Heart left ventricle (tissue), 16 donors: ENCODE measurements at places on chromosomes 2 and 18.
A peak's percentile ranks its signal among the peaks of the same experiment; 100 is the strongest.

GRCh38 chr2:120267348-120267747, 14.7 kb downstream of the RALB start:
- no peak for DNase-seq
- peaks cover 81% of the 10 kb centered on the region for H3K4me1 ChIP-seq
- no peak overlapping the region for H3K27ac ChIP-seq
- H3K4me3 ChIP-seq, result no peak overlapping the region

GRCh38 chr18:79068341-79068936, 755 bp upstream of the ATP9B start:
- no peaks in the 10 kb centered on the region for H3K36me3 ChIP-seq
- H3K4me1 ChIP-seq, result peaks cover 19% of the 10 kb centered on the region
- peak overlapping the region; percentile 94 for H3K4me3 ChIP-seq
- no peaks in the 10 kb centered on the region for H3K27me3 ChIP-seq
- DNase-seq, result no peak
- H3K27ac ChIP-seq, result peak overlapping the region; percentile 98

DNA sequence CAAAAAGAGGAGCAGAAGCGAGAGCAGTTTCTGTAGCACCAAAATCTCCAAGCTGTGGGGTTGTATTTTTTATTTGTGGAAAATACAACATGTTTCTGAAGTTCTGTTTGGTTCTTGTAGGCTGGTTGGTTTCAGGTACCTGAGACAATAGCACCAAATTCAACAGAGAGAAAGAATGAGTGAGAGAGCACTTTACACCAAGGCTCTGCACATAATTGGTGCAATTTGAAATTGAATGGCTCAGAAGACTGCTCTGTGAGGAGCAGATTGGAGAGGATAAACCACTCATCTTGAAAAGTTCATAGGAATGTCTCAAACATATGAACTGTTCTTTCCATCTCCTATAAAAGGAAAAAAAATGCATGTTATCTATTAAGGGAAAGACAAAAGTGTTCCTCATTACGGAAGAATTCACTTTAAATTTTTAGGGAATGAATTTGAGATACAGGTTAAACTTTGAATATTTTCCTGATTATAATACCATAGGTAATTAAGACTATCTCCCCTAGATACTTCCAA, 175.1 kb downstream of the ATAD2B start:
- peaks cover 1% of the 10 kb centered on the region for H3K4me1 ChIP-seq
- H3K27me3 ChIP-seq, result no peaks in the 10 kb centered on the region
- no peak for DNase-seq
- H3K27ac ChIP-seq, result no peak overlapping the region
- H3K4me3 ChIP-seq, result no peak overlapping the region
- peaks cover 44% of the 10 kb centered on the region for H3K36me3 ChIP-seq

DNA sequence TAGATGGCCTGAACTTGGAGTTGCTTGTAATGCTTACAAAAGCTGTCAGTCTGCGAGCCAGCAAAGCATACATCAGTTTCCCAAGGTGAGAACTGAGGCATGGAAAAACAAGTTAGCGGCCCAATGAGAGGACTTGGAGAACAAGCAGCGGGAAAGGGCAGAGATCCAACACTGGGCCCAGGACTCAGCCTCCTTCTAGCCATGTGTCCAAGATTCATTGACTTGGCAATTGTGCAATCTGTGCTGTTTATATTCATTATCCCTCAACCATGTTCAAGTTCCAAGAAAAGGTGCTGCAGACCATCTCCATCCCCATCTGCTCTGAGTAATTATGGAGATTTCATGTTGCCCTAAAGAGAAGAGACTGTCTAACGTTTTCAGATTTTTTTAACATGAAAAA, 187.4 kb downstream of the ALK start:
- no peak overlapping the region for H3K27ac ChIP-seq
- no peaks in the 10 kb centered on the region for H3K4me1 ChIP-seq
- H3K27me3 ChIP-seq, result no peaks in the 10 kb centered on the region

GRCh38 chr2:159150280-159150746, 136.2 kb downstream of the WDSUB1 start:
- peaks cover 67% of the 10 kb centered on the region for H3K4me1 ChIP-seq
- no peak overlapping the region for H3K27ac ChIP-seq
- no peaks in the 10 kb centered on the region for H3K27me3 ChIP-seq
- H3K36me3 ChIP-seq, result peaks cover 8% of the 10 kb centered on the region

DNA sequence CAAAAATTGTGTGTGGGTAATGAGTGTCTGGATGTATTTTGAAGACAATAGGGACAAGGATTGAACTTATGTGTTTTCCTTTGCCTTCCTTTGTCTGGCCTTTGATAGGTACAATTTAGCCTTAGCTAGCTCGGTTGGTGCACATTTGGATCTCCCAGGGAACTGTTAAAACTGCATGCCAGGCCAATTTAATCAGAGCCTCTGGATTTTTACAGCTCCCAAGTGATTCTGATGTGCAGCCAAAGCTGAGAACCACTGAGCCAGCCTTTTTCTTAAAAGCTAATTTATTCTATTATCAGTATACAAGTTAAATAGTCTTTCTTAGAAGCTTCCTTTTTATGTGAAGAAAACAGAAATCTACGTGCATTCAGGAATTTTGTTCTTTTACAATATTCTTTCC, 25.0 kb downstream of the PLEK start:
- no peak overlapping the region for H3K27ac ChIP-seq
- DNase-seq, result no peak
- H3K27me3 ChIP-seq, result no peaks in the 10 kb centered on the region
- H3K36me3 ChIP-seq, result peaks cover 85% of the 10 kb centered on the region

- no peak overlapping the region for H3K4me3 ChIP-seq
- peaks cover 15% of the 10 kb centered on the region for H3K4me1 ChIP-seq
- no peaks in the 10 kb centered on the region for H3K27me3 ChIP-seq
- no peak for DNase-seq
- peak overlapping the region; percentile 69 for H3K27ac ChIP-seq
These were observed 131.6 kb downstream of the BCL2 start for GRCh38 chr18:63187791-63188460.

- DNase-seq, result no peak
- H3K4me1 ChIP-seq, result no peaks in the 10 kb centered on the region
- H3K27me3 ChIP-seq, result no peaks in the 10 kb centered on the region
These were observed 141.0 kb downstream of the INHBB start for GRCh38 chr2:120486946-120487345.

DNA sequence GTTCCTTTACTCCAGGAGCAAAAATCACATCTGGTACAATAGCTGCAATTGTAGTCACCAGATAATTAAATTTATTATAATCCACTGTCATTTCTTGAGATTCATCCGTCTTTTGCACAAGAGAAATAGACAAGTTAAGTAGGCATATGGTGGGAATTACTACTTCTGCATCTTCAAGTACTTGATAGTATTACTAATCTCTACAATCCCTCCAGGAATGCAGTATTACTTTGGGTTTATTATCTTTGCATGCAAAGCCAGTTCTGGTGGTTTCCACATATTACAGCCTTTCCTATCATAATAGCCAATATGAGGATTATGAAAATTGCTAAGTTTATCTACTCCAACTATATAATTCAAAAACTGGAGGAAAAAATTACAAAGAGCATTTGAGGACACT, 254.1 kb downstream of the IKZF2 start:
- no peaks in the 10 kb centered on the region for H3K36me3 ChIP-seq
- DNase-seq, result no peak
- H3K4me1 ChIP-seq, result no peaks in the 10 kb centered on the region
- no peaks in the 10 kb centered on the region for H3K27me3 ChIP-seq

GRCh38 chr18:78557371-78557770, 422.2 kb upstream of the SALL3 start:
- no peaks in the 10 kb centered on the region for H3K27me3 ChIP-seq
- no peak overlapping the region for H3K4me3 ChIP-seq
- no peaks in the 10 kb centered on the region for H3K36me3 ChIP-seq
- no peak overlapping the region for H3K27ac ChIP-seq
- H3K4me1 ChIP-seq, result no peaks in the 10 kb centered on the region

DNA sequence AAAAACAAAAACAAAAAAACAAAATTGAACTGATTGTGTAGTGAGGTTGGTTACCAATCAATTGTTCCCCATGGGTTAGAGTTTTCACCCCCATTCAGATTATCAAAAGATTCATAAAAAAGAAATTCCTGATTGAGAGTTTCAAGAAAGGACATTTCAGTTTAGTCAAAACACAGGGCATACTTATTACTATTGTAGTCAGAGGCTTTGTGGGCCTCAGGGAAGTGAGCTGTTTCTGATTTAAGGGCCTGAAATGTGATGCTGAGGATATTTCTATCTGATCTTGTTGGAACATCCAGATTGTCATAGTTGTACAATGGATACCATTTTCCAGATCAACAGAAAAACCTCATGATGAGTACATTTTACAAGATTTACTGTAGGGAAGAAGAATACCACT, 368.1 kb upstream of the NETO1 start:
- no peaks in the 10 kb centered on the region for H3K4me1 ChIP-seq
- DNase-seq, result no peak
- no peak overlapping the region for H3K27ac ChIP-seq
- H3K27me3 ChIP-seq, result no peaks in the 10 kb centered on the region

DNA sequence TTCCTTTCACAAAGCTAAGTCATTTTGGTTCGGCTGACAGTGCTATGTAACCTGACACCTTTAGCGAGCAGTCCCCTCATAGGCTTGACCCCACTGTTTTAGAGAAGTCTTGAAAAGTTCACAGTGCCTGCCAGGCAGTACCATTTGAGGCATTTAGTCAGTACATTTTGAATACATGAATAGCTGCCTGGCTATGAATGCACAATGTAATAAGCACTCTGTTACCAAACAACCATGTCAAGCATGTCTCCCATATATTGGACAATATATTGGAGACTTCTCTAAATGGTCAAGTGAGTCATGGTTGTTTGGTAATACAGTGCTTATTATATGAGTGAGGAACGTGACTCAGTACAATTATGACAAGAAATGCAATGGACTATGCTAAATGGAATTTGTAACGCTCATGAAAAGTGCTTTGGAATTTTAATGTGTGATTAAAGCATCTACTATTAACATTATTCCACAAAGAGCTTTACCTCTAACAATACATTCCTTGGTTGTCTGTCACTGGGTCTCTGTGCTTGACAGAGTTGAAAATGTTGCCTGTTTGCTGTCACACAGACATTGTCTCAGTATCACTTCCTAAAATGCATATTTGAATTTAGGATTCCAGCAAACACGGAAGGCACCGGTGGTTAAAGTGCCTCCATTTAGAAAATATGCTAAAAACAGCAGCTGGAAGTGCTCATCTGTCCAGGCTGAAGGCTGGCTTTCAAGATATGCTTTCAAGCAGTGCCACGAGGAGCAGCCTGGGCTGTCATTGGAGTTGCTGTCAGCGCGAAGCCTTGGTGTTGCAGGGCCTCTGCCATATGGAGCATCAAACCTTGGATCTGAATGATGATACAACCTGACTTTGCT, 458.6 kb downstream of the FBXO15 start:
- no peaks in the 10 kb centered on the region for H3K4me1 ChIP-seq
- H3K36me3 ChIP-seq, result no peaks in the 10 kb centered on the region
- DNase-seq, result no peak
- no peaks in the 10 kb centered on the region for H3K27me3 ChIP-seq
- no peak overlapping the region for H3K27ac ChIP-seq

- peaks cover 9% of the 10 kb centered on the region for H3K36me3 ChIP-seq
- DNase-seq, result no peak
- H3K27me3 ChIP-seq, result no peaks in the 10 kb centered on the region
- H3K4me3 ChIP-seq, result no peak overlapping the region
- H3K4me1 ChIP-seq, result no peaks in the 10 kb centered on the region
These were observed 25.8 kb downstream of the DNAJC27 start for GRCh38 chr2:24945907-24946306.

DNA sequence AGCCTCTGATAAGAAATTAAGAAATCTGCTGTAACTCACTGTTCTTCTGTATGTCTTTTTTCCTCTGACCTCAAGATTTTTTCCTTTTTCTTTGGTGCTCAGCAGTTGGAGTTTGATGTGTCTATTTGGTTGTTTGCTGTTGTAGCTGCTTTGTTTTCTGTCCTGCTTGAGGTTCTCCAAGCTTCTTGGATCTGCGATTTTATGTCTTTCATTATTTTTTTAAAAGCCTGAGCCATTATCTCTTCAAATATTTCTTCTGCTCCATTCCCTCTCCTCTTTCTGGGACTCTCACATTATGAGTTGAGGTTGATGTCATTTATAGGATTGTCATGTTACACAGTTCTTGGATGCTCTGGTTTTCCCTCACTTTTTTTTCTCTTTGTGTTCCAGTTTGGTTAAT, 47.7 kb downstream of the RAMP1 start:
- H3K4me3 ChIP-seq, result no peak overlapping the region
- no peak for DNase-seq
- peaks cover 14% of the 10 kb centered on the region for H3K4me1 ChIP-seq
- no peaks in the 10 kb centered on the region for H3K27me3 ChIP-seq
- peak overlapping the region; percentile 96 for H3K27ac ChIP-seq

DNA sequence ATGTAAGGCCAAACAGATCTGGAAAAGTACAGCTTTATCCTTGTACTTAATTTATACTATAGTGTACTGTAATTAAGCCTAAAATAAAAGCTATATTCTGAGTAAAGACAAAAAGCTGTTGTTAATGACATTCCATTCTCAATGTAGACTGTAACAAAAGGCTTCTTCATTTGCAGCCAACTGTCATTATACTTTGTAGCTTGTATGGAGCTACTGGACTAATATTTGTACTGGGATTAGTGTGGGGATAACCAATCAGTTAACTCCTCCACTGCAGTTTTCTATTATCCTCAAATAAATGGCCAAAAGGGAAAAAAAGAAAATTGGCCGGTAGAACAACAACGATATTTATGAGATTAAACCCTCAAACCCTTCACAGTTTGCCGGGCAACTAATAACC, 66.5 kb downstream of the STK39 start:
- H3K4me3 ChIP-seq, result no peak overlapping the region
- no peaks in the 10 kb centered on the region for H3K27me3 ChIP-seq
- H3K27ac ChIP-seq, result no peak overlapping the region
- H3K4me1 ChIP-seq, result peaks cover 36% of the 10 kb centered on the region
- H3K36me3 ChIP-seq, result peaks cover 4% of the 10 kb centered on the region

- no peak overlapping the region for H3K4me3 ChIP-seq
- H3K36me3 ChIP-seq, result no peaks in the 10 kb centered on the region
- H3K27me3 ChIP-seq, result no peaks in the 10 kb centered on the region
- no peak overlapping the region for H3K27ac ChIP-seq
These were observed 209.7 kb upstream of the SIX2 start for GRCh38 chr2:45218931-45219339.

- no peak overlapping the region for H3K4me3 ChIP-seq
- no peaks in the 10 kb centered on the region for H3K27me3 ChIP-seq
- no peaks in the 10 kb centered on the region for H3K4me1 ChIP-seq
- no peak for DNase-seq
- H3K27ac ChIP-seq, result no peak overlapping the region
These were observed 232.3 kb upstream of the ITGA4 start for GRCh38 chr2:181224866-181225265.

DNA sequence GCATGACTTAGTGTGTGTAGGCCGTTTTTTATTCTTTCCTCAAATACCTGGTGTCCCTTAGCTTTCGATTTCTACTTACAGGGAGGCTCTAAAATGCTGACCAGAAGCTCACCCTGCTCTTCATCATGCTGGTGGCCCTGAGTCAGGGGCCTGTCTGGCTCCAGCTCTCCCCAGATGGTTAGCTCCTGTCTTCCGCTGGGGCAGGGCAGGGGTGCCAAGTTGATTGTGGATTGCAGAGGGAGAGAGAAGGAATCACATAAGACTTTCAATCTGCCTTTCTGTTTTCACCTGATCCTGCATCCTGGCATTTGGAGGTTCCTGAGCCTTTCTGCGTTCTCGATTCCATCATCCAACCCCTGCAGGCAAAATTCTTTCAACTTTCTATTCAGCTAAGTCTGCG, 4.2 kb downstream of the CIB4 start:
- no peak overlapping the region for H3K27ac ChIP-seq
- no peaks in the 10 kb centered on the region for H3K27me3 ChIP-seq
- H3K4me3 ChIP-seq, result no peak overlapping the region
- no peak for DNase-seq

GRCh38 chr2:217662984-217663602, 339.7 kb downstream of the TNS1 start:
- no peaks in the 10 kb centered on the region for H3K27me3 ChIP-seq
- peaks cover 17% of the 10 kb centered on the region for H3K4me1 ChIP-seq
- H3K27ac ChIP-seq, result no peak overlapping the region
- H3K36me3 ChIP-seq, result no peaks in the 10 kb centered on the region
- DNase-seq, result no peak
- H3K4me3 ChIP-seq, result no peak overlapping the region
